Stimulated activated CD8-positive, alpha-beta memory T cell treated with anti-CD3 and anti-CD28 coated beads, Interleukin-15, amount 100 ng/mL, for 4 hours (primary cell): ENCODE measurements at places on chromosomes 2 and 18.

- DNase-seq: no peak
Observed at GRCh38 chr2:240168546-240169361, 28.3 kb upstream of the OTOS start.

- DNase-seq: no peak
Observed at GRCh38 chr2:174846941-174847938, 83.0 kb upstream of the CHRNA1 start.

- DNase-seq: no peak
Observed at GRCh38 chr2:215063526-215063925, 74.9 kb downstream of the ABCA12 start.

DNA sequence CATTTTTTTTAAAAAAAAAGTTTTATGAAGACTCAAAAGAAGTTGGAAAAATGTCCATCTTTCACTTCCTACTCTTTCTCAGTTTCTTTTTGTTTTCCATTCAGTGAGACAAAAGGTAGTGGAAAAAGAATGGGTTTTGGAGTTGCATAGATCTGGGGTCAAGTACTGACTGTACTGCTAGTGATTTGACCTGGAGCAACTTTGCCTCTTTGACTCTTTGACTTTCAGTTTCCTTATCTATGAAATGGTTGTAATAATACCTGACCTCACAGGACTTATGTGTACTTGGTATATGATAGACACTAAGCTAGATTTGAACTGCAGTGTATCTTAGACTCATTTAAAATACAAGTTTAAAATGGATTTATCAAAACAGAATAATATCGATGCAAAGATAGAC lies 3.5 kb upstream of the KCNE4 start:
- no peak for DNase-seq

- no peak for DNase-seq
Observed at GRCh38 chr2:122755281-122755780, 999.9 kb downstream of the TSN start.

DNA sequence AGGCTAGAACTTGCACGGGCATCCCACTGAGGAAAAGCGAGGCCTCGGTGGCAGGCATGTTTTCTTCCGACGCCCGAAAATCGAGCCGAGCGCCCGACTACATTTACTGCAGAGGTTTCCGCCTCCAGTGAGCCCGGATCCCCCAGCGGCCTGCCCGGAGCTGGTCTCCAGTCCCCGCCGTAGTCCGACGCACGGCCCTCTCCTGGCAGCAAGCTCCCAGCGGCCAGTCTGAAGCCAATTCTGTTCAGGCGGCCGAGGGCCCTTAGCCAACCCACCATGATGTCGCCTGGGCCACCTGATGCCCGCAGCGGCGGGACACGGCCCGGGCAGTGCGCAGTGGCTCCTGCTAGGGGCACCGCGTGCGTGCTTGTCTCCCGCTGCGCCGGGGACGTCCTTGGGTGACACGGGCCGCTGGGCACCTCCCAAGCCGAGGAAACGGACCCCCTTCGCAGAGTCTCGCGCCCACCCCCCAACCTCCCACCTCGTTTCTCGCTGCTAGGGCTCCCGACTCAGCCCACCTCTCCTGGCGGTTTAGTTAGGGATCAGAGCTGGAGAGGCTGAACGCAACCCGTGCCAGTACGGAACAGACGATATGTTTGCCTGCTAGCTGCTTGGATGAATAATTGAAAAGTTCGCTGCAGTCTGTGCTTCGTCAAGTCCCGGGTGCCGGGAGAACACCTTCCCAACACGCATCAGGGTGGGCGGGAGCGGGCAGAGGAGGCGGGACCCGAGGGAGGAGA lies 5.3 kb downstream of the ONECUT2 start:
- no peak for DNase-seq

GRCh38 chr2:241150660-241151530 lies 628 bp downstream of the PPP1R7 start:
- no peak for DNase-seq

- no peak for DNase-seq
Observed at GRCh38 chr2:197138506-197138905, 172.1 kb downstream of the ANKRD44 start.

- DNase-seq: no peak
Observed at GRCh38 chr2:232345251-232345650, 33.3 kb upstream of the ALPP start.

DNA sequence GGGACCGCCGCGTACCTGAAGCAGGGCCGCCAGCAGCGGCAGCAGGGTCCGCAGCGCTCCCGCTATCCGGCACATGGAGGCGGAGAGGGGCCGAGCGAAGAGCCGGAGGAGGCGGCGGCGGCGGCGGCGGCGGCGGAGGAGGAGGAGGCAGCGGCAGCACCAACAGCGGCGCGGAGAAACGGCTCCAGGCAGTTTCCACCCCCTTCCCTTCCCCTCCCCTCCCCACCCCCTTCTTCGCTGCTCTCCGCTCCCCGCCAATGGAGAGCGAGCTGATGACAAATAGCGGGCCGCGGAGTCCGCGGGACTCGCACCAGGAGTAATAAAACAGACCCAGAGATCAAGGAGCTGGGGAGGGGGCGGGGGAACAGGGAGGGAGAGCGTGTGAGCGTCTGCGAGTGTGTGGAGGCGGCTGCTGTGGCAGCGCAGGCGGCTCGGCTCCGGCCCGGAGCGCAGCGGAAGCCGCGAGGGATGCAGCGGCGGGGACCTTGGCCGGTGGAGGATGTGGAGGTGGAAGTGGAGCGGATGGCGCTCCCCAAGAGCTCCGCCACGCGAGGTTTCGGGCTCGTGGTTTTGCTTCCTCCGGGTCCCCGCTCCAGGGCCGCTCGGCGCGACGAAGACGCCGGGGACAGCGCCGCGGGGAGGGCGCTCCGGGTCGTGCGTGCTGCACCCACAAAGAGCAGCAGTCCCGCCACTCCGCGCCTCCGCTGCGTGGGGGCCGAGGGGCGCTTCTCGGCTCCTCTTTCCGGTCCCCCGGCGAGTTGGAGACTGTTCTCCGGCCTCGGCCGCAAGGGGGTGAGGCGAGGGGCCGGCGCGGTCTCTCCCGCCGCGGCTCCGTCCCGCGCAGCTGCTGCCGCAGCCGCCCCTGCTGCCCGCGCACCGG lies at the start of gene CDH2:
Gene CDH2, minus strand, starts transcription at position 183 of the 880 bp plus-strand sequence. Its CDS starts 108 bp downstream, at position 75.
- DNase-seq: no peak

DNA sequence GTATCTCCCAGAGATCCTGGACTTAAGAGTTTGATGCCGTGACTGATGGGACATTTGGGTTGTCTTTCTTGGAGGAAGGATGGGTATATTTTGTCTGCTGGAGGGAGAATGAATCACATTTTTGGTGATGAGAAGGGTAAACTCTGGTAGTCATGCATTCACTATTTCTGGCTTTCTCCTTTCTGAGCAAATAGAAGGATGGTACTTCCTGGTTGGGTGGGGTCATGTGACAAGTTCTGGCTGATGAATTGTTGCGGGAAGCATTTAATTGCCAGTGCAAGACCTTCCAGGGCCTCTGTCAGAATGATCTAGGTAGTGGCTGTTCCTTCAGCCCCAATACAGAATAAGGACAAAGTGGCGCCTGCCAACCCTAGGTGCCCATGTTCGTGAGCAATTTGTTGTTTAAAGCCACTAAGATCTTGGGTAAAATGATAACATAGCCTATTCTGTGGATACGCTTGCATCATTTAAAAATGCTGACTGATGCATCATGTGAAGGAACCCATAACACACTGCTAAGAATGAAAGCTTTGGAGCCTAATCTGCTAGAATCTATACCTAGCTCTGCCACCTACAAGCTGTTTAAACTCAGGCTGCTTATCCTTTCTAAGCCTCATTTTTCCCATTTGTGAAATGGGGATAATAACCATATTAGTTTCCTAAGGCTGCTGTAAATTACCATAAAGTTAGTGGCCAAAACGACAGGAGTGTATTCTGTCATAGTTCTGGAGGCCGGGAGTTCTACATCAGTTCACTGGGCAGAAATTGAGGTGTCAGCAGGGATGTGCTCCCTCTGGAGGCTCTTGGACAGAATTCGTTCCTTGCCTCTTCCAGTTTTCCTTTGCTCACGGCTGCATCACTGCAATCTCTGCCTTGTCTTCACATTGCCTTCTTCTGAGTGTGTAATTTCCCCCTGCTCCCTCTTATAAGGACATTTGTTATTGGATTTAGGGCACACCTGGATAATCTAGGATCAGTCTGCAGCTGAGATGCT lies 281.3 kb downstream of the AGPS start:
- no peak for DNase-seq

DNA sequence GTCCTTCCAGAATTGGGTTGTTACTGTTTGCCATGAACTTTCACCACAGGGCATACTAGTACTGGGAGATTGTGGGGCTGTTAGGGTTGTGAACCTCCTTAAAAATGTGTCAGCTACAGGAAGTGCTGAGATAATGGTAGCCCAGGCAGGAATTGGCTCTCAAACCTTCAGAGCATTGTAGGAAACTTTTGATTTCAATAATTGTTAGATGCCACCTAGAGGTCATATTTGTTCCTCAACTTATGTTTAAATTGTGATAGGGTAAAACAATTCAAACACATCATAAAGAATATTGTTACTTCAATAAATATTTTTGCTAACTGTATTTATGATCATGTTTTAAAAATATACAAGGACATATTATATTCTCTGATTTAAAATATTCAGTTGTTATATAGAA lies 594.6 kb downstream of the ADCYAP1 start:
- DNase-seq: no peak

- no peak for DNase-seq
Observed at GRCh38 chr2:190023860-190024259, 38.7 kb downstream of the MSTN start.

GRCh38 chr18:7206217-7206616 lies 24.7 kb upstream of the LRRC30 start:
- DNase-seq: no peak

GRCh38 chr2:112821142-112821541 lies 15.4 kb downstream of the IL1B start:
- DNase-seq: no peak

DNA sequence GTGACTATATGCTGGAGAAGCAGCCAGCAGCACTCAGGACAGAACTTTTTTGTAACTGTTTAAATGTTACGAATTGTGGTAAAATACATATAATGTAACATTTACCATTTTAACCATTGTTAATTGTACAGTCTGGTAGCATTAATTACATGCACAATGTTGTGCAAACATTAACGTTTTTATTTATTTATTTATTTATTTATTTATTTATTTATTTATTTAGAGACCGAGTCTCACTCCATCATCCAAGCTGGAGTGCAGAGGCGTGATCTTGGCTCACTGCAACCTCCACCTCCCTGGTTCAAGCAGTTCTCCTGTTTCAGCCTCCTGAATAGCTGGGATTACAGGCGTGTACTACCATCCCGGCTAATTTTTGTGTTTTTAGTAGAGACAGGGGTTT lies 88.7 kb upstream of the TEX51 start:
- DNase-seq: no peak

GRCh38 chr2:71783215-71783614 lies 329.9 kb downstream of the DYSF start:
- DNase-seq: no peak

DNA sequence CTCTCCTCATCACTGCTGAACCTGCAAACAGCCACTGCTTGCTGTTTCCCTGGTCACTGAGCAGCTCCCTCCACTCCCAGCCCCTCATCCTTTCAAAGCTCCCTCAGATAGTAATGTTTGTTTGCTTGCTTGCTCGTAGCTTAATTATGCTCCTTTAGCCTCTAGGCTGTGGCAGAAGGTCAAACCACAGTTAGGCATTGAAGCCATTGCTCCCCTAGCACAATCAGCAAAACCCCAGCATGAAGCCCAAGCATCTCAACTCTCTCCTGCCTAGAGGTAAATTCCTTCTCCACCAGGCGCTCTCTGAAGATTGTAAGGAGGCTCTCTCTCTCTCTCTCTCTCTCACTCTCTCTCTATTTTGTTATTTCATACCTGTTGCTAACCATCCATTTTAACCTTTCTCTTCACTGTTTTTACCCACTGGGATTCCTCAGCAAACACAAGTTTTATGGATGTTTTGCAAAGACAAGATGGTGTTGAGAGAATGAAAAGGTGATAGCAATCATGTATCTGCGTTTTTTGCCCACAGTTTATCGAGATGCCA lies 135.9 kb upstream of the HNRNPA3 start:
- DNase-seq: no peak
